Psoas muscle (tissue), 8 donors: ENCODE measurements at places on chromosomes 6 and 20. TPM values are rescaled to one million over a fixed set of nuclear protein-coding genes. Genes with fewer than 3 reads are reported as not detected.

DNA sequence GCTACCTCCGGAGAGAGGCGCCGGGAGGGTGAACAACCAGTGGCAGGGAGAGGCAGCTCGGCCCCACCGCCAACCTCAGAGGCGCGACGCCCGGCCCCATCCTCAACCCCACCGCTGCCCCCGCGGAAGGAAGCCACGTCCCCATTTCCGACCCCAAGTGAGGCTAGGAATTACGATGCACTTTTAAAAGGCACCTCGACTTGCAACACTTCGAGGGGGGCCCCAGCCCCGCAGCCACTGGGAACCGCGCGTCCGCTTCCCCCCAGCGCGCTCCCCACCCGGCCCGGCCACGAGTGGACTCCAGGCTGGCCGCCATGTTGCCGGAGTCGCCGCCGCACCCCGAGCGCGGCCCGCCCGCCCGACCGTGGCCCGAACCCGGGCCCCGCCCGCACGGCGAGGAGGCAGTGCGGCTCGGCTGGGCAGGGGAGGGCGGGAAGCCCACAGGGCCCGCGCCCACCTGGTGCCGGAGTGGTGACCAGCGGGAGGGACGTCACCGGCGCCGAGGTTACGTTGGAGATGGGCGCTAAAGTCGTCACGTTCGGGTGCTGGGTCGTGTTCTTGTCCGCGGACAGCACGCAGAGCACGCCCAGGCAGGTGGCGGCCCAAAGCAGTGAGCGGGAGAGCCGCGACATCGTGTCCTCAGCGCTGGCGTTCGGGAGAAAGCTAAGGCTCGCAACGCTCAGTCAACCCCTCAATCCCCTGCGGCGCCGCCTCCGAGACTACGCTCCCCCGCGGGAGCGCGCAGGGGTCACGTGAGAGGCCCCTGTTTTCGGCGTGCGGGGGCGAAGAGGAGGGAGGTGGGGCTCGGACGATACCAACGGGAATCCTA is at the start of gene CD164:
CD164 (minus strand) TSS at position 721 of the 829 bp plus-strand sequence; CDS start at position 632, 89 bp downstream.
- peak; percentile 97 for DNase-seq

DNA sequence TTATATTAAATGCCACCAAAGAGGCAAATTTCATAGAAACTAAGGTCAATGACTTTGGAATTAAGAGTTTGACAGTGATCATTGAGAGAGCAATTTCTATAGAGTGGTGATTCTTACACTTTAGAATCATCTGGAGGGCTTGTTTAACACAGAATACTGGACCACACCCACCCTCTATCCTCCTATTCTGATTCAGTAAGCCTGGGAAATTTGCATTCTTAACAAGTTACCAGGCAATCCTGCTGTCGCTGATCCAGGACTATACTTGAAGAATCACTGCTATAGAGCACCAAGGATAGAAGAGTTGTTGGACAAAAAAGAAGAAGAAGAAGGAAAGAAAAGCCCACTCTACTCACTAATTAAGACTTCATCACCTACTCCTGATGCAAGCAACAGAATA is 21.3 kb upstream of the TBX18 start:
- no peak for DNase-seq

DNA sequence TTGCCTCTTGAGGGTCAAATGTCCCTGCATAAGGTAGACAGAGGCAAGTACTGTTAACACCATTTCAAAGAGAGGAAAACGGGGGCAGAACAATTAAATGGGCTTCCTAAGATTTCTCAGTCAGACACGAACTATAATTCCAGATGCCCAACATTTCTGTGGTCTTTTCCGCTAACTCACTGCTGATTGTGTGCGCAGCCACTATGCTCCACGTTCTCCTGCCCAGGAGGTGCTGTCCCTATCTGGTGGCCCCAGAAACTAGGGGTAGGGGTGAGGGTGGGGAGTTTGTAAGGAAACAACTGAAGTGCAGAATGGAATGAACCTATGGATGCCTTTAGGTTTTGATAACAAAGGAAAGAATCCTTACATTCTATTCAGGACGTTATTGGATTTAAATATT is 86.1 kb upstream of the BACH2 start:
- DNase-seq, result no peak

DNA sequence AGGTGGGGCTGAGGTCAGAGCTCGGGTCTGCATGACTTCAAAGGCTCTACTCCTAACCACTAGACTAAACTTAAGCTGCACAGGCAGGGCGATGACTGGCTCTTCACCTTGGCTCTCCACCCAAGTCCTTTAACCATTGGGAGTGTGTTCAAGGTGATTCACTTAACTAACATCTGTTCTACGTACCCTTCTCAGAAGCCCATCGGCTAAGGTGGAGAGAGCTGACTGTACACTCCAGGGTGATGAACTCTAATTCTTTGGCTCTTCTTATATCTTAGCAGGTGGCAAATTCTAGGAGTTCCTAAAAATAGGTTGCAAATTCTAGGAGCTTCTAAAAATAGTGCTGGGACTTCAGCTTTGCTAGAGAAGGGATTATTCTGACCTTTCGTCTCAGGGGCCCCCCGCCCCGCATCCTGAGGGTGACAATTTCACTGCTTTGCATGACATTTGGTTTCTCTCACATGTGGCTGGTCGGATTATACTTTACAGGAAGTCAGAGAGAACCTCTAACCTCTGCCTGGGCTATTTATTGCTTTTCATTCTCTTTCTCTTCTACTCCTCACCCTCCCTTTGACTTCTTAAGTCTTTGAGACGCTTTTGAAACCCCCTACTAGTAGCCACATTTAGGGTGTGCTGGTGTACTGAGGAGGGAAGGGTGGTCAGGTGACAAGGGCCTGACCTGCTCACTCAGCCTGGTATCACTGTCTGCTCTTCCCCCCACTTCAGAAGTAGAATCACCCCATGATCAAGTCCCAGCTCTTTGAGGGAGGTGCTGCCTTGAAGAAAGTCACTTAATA is 55.5 kb downstream of the PRDM1 start:
- no peak for DNase-seq

DNA sequence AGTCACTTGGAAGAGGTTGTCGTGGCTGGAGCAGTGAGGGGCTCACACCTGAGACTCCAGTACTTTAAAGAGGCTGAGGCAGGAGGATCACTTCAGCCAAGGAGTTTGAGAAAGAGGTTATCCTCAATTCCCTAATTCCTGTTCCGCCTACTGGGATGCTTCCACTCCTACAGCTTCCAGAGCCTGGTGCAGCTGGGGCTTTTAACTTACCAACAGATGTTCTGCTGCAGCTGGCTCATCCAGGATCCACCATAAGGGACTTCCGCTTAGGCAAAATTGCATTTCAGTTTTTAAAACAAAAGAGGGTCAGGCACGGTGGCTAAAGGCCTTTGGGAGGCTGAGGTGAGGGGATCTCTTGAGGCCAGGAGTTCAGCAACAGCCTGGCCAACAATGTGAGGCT is 59.1 kb upstream of the CDYL start:
- DNase-seq, result no peak

GRCh38 chr20:32979201-32979998 is 24.8 kb downstream of the SUN5 start:
- DNase-seq, result no peak

DNA sequence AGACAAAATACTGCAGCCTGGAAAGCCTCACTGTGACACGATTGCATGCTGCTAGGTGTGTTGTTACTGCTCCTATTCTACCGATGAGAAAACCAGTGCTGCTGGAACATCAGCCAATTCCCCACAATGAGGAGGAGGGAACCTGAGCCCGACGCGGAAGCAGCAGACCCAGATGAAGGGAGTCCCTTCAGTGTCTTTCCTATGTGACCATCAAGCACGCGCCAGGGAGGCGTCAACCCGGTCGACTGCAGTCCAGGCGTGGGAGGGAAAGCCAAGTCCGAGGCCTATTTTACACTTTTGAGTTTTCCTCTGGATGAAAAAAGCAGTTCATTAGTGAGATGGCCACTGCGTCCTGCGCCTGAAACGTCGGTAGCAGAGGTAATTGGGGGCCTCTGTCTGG is 63.3 kb downstream of the STK35 start:
- no peak for DNase-seq

DNA sequence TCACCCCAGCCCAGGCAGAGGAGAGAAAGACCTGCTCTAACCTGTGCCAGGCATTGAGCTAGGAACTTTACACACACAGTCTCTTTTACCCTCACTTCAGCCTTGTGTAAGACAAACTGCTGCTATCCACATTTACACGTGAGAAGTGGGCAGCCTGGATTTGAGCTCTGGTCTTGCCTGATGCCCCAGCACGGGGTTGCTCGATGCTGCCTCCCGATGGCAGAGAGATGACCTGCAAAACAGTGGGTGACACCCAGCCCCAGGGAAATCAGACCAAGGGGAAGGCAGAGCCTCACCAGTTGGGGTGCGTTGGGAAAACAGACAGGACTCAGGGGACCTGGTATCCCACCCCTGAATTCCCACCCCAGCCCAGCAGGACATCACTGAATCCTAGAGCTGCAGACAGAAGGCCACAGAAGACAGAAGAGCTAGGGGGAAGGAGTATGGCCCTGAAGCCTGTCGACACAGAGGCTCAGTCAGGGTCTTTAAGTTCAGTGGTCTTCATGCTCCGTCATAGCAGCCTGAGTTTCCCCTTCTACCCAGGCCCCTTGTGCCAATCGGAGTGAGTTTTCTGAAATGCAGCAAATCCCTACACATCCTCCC is 990 bp downstream of the BPI start:
- DNase-seq, result peak; percentile 76

- no peak for DNase-seq
Observed at GRCh38 chr6:37731888-37732287, 34.2 kb upstream of the MDGA1 start.

GRCh38 chr6:116971959-116972358 is 94.9 kb downstream of the RFX6 start:
- no peak for DNase-seq

DNA sequence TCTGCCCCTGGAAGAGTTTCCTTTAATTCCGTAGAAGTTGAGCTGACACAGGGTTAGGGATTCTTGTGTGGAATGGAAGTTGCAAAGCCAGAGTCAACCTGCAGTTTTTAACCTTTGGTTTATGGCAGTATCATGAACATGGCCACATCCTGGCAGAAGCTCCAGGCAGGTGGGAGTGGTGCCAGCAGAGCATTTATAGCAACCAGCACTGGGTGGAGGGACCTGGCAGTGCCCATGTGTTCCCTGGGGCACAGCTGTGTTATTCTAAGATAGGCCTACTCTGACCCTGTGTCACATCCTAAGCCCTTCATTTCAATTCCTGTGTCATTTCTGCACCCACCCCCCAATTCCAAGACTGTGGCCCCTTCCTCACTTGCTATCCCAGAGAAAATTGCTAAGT is 26.1 kb upstream of the ZNF831 start:
- DNase-seq, result peak; percentile 80

- DNase-seq, result no peak
Observed at GRCh38 chr20:45950330-45950646, 15.8 kb downstream of the PCIF1 start.

GRCh38 chr6:33905071-33905609 is 101.3 kb upstream of the MLN start:
- no peak for DNase-seq

DNA sequence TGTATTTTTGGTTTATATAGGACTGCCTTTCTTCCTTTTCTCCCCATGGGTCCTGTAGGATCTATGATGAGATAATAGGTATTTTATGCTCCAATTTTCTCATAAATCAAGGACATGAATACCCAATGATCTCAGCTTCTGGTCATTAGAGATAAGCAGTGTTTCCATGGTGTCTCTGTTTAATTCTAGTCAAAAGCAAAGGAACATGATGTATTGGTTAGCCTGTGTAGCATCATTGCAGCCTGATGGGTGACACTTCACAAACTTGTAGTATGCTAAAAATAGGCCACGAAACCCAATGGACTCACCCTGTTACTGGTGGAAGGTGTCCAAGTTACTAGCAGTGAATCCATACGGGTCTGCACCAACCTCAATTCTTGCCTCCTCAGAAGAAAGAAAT is 116.2 kb upstream of the SNX9 start:
- DNase-seq, result no peak

GRCh38 chr20:25248786-25249172 is 894 bp downstream of the PYGB start:
- DNase-seq, result no peak

DNA sequence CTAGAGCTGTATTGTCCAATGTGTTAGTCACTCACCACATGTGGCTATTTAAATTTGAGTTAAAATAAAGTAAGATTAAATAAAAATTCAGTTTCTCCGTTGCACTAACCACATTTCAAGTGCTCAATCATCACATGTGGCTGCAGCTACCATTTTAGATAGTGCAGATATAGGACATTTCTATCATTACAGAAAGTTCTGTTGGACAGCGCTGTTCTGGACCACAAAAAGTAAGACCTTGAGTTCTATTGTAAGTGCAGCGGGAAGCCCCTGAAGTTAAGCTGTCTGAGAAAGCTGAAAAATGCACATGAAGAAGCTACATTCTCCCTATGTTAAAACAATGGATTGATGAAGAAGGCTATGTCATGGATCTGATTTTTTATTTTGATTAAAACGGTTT is 1.1 kb downstream of the ORC3 start:
- no peak for DNase-seq

- no peak for DNase-seq
Observed at GRCh38 chr6:49634092-49634835, 2.4 kb downstream of the RHAG start.

- no peak for DNase-seq
Observed at GRCh38 chr6:36309900-36310299, 26.8 kb downstream of the BNIP5 start.

- no peak for DNase-seq
Observed at GRCh38 chr20:34305333-34306230, 2.4 kb upstream of the AHCY start.

DNA sequence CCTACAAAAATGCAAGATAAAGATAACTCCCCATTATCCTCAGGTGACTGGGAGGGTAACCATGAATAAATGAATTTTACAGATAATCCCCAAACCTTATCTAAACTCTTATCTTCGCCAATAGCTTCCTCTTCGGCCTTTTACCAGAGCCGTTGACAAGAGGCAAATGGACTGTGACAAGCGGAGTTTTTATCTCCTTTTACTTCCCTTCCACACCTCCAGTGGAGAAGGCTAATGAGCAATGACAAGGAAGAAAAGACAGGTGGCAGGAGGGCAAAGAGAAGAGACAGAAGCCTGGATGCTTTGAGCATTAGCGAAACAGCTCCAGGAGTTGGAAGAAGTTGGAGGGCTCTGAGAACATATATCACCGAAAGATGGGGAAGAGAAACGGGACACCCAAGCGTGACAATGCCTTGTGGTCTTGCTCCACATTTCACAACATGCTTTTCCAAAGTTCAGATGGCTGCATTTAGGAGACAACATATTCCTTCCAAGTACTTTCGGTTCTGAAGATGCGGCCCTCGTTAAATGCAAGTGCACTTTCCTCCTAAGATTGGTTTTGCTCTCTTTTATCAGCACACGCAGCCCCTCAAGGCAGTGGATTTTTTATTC is 69.2 kb downstream of the PRDM1 start:
- DNase-seq, result no peak

GRCh38 chr20:14453259-14453658 is 115.8 kb upstream of the FLRT3 start:
- DNase-seq, result no peak

GRCh38 chr6:163249651-163250101 is 164.8 kb upstream of the QKI start:
- DNase-seq, result no peak

The TDRD6 gene
- total RNA-seq, result 0.17 TPM

The BTNL2 gene
- not detected for total RNA-seq

The BHLHE23 gene
- not detected for total RNA-seq

The OR12D3 gene
- not detected for total RNA-seq

The FAM83C gene
- total RNA-seq, result not detected

The STX11 gene
- total RNA-seq, result 1.4 TPM

The SPATS1 gene
- not detected for total RNA-seq

The FOXC1 gene
- total RNA-seq, result 1.5 TPM

The MROH8 gene
- total RNA-seq, result 4.3 TPM

The SLC4A11 gene
- total RNA-seq, result 1.4 TPM

The CALHM4 gene
- 1.2 TPM for total RNA-seq
